ENCODE measurements at places on chromosomes 2 and 18.

GRCh38 chr18:74476140-74476539, 19.0 kb upstream of the DIPK1C start:
- no peak for DNase-seq

- DNase-seq: no peak
These were observed 13.9 kb upstream of the RAB31 start for GRCh38 chr18:9694174-9694573.

DNA sequence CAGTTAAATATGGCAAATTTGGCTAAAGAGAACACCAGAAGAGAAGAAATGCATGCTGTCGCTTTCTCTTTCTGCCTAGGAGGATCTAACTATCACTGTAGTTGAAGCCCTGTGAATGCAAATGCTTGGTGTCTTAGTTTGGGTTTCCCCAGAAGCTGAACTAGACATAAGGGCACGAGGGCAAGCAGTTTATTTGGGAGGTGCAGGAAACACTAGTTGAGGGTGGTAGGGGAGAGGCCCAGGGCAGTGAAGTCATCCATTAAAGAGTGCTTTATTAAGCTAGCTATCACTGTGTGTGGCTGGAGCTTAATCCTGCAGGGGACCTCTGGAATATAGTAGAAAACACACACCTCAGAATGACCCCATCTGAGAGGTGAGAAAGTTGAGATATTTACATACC, 639.8 kb upstream of the ZEB2 start:
- DNase-seq: no peak

DNA sequence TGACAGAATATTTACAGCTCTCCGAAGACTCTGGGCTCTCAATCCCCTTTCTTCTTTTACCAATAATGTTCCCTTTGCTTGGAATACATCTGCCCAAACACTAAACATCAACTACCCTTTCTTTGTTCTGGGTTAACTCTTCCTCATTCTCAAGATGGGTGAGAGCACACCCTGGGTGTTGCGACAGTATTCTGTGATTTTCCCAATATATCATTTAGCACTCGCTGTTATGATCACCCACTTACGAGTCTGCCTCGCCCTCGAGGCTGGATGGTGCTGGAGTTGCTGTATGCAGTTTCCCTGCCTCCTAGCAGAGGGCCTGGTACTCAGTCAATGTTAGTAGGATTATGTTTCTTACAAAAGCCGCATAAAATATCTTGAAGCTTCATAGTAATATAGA, 93.2 kb downstream of the SOCS6 start:
- DNase-seq: no peak

DNA sequence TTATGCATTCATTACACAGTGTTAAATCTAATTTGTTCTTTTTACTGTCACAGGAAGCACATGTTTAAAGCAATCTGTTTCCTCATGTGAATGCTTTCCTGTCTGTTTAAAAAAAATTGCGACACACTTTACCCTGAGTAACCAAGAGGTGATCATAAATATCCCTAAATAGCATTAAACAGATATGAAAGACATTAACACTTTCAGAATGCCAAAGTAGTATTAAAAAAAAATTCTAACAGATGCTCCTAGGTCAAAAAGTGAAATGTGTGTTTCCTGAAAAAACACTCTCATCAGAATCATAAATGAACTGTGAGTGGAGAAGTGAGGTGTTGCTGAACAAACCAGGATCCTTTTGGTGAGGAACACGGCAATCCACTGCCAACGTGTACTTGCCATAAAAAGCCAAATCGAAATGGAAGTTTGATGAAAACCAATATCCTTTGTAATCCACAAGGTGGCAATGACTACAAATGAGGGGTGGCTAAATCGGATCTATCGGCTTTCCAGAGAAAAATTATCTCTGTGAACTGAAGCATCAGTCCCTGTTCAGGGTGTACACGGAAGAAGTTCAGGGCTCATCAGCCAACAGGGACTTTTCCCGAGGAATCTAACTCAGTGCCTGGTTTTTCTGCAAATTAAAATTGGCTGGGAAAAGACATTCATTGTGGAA, 248.9 kb downstream of the TCF4 start:
- DNase-seq: no peak

DNA sequence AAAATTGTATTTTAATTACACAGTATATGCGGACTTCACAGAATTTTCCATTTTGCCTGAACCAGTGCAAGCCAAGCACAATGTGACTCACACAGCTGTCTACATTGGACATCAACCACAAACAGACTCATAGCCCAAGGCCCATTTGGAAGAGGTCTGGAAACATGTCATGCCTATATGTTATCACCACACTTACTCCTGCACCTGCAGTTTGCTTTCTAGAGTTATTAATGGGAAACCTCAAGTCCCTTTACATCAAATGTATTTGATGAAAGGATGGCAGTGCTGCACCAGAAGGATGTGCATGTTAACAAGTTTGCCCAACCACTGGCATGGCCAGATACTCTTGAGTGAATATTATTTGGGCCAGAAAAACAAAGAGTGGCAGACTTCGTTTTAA, 548.9 kb upstream of the CDH2 start:
- DNase-seq: no peak

DNA sequence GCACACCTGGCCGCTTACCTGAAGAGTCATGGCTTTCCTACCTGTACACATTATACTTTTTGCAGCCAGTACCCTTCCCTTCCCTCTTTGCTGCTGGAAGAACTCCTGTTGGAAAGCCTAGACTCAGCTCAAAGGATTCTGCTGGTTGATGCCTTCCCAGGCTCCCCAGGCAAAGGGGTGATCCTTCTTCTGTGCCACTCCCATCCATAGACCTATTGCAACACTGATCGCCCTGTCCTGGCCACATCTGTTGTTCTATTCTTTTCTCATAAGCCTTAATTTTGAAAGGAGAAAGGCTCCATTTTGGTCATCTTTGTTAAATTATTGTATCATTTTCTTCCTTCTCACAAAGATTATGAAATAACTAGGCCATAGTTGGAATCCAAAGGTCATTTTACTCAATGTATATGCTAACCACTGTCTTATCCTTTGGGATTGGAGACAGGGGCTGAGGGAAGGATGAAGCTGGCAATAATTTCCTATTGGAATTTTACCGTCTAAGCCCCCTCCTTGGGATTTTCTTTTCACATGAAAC, 3.4 kb upstream of the PRKCE start:
- DNase-seq: no peak

DNA sequence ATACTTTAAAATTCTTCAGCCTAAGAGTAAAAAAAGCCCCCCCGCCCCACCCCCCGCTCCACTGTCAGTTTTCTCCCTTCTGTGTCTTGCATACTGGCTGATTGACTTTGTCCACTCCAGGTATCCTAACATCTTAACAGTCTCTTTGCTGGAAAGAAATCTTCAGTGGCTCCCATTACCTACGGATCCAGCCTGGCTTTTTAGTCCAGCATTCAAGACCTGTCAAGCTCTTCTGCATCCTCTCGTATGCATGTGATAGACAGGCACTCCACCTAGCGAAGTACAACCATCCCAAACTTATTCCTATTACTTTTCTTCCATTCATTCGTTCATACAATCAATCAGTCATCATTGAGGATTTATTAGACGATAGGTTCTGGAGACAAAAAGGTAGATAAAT, 288.1 kb downstream of the MYCN start:
- no peak for DNase-seq
